ENCODE measurements at places on chromosomes 5 and 9.

DNA sequence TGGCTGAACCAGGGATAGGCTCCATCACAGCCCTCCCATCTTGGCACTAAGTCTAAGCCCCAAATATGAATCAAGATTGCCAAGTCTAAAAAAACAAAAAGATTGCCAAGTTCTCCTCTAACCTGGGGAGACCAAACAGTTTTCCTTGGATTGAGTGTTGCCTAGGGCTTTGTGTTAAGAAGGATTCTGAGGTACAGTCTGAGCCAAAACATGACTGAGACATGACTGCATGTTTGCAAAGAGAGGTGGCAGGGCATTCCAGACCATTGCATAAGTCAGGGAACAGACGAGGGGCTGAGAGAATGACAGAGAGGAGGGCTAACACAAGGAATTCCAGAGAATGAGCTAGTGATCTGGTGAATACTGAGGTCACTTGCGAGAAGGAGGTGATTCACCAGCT lies 11.4 kb downstream of the LAMC3 start:
- peak; percentile 34 for DNase-seq

DNA sequence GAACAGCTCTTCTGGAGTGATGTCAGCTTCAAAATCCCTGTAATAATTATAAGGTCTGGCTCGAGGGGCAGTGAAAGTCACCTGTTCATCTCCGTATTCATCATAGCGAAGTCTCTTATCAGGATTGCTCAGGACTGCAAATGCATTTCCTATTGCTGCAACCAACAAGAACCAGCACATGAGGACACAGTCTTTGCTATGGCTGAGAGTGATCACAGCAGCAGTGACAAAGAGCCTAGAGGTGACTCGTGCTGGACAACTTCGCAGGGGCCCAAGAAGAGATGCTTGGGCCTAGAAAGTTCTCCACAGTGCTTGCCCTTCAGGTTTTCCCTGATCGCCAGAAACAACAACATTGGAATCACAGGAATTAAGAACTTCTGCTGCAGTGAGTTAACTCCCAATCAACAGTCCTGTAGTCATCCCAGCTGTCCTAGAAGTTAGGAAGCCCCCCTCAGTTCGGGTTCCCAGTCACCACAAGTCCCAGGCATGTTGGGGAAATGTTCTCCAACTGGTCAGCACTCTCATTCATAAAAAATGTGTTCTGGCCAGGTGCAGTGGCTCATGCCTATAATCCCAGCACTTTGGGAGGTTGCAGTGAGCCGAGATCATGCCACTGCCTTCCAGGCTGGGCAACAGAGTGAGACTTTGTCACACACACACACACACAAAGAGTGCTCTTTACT lies 13.0 kb downstream of the DNAJC18 start:
- peak; percentile 79 for DNase-seq

GRCh38 chr5:41778410-41778809 lies 91.8 kb downstream of the OXCT1 start:
- DNase-seq = no peak

GRCh38 chr9:5529683-5530221 lies 19.4 kb downstream of the PDCD1LG2 start:
- peak; percentile 63 for DNase-seq

DNA sequence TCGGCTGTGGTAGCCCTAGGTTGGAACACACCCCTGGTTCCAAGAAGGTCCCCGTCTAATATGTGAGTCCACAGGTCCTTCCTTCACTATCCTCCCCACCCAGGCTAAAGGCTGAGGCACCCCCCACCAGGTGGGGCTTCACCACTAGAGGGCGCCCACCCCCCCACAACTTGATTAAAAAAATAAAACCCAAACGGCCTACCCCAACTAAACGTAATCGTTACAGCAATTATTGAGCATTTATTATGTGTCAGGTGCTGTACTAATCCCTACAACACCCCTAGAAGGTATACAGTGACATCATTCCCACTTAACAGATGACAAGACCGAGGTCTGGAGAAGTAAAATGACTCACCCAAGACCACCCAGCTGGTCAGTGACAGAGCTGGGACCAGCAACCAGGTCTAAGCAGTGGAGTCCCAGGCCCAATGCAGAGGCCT lies 65.0 kb downstream of the FGF18 start:
- DNase-seq = peak; percentile 41

GRCh38 chr5:10658265-10658664 lies 94.4 kb downstream of the ANKRD33B start:
- DNase-seq = no peak

DNA sequence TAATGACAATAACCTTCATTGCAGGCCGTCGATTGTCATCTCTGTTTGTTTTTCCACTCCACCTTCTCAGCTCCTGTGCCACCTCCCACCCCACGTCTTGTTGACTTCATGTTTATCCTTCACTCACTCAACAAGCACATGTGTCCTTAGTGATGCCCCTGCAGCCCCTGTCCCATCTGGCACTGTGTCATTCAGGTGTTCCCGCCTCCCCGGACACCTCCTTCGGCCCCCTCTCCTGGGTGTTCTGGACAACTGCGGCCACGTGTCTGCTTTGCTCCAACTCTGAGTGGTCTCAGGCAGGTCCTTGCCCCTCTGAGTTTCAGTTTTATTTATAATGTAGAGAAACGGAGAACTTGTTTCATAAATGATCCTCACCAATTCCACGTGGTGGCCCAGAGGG lies 91.0 kb upstream of the COL5A1 start:
- no peak for DNase-seq

- DNase-seq = no peak
Observed at GRCh38 chr5:93899026-93899600, 157.7 kb upstream of the POU5F2 start.

DNA sequence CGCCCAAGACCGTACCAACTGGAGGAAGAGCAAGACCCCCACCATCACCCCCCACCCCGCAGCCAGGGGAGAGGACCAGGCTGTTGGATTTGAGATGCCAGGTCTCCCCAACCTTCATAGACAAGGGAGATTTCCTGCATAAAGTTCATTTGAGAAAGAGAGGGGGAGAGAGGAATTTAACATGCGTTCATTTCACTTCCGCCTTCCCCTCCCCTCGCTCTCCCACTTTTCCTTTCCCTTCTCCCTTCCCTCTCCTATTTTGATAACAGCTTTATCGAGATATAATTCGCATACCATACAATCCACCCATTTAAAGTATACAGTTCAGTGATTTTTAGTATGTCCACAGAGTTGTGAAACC lies 4.2 kb upstream of the NKX2-5 start:
- no peak for DNase-seq

DNA sequence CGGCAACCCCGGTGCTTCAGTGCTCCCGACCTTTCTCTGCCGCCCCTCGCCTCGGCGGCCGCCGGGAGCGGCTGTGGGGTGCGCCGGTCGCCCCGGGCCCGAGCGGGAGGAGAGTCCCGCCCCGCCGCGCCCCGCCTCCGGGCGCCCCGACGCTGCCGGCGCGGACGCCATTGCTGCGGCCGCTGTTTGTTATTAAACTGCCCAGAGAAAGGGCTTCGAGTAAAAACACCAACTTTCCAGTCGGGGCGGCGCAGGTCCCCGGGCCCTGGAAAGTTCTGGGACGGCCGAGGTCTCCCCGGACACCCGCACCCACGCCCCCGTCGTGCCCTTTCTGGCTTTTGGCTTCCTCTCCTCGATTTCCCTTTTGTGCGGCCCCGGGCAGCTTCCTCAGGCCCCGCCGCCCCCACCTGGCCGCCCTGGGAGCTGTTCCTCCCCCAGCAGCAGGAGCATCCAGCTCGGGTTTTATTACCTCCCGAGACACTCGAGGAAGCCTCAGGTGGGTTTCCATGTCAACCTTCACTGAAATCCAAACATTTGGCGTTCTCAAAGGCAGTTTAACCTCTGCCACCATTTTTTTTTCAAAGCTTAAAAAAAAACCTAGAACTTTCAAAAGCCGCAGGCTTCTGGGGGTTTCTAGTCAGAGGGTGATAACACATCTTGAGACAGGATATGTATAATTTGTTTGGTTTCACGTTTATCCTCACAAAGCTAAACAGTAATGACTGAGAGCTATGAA lies 334.4 kb downstream of the CWC27 start:
- DNase-seq = peak; percentile 81

- peak; percentile 51 for DNase-seq
Observed at GRCh38 chr9:109328978-109329637, 8.2 kb upstream of the EPB41L4B start.

DNA sequence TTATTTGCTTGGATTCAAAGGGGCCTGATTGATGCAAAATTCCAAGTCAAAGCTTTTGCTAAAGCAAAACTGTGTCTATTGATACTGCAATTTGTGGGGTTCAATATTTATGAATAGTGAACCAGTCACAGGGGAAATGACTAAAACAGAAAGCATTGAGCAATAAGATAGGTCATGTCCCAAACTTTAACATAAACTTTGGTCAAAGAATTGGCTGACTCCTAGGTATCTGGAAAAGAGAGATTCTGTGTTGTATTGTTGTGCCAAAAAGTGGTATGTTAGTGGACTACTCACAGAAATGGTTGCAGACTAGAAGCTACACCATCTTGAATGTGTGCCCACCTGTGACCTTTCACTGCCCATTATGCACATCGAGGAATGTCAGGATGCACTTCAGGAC lies 585.5 kb upstream of the RGMB start:
- DNase-seq = no peak

- peak; percentile 76 for DNase-seq
Observed at GRCh38 chr9:87337335-87338087, 160.2 kb upstream of the DAPK1 start.

All from astrocyte of the hippocampus (primary cell).